ENCODE measurements at places on chromosomes 7 and 10.

DNA sequence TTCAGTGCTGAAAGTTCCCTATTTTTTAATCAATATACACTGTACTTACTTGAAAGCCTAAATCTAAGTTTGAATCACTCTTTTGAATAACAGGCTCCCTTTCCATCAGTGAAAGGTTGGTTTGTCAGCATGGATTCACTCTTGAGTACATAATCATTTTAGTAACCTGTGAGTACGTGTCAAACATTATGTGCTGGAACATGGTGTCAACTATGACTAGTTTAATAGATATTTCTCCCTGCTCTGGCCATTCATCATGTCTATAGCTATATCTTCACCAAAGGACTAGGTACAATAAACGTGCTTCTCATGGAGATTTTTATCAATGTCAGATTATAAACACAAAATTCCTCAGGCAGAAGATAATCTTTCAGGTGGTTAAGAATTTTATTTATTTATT, 61.7 kb upstream of the MDFIC start:
- DNase-seq, result no peak

- peak; percentile 6 for DNase-seq
Measured at GRCh38 chr7:145848691-145849090, 267.9 kb upstream of the CNTNAP2 start.

DNA sequence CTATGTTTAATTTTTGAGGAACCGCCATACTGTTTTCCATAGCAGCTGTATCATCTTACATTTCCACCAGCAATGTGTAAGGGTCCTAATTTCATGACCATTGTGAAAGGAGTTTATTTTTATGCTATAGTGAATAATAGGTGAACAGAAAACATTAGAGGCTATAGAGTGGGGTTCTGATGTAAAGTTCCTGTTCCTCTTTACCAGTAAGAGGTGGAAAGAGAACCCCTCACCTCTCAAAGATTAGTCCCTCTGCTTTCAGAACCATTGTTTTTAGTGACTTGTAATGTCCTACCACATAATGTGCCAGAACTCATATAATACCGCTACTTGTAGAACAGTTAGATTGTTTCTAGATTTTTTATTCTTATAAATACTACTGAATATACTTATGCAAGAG, 34.2 kb downstream of the SUFU start:
- DNase-seq, result no peak

- DNase-seq, result no peak
Measured at GRCh38 chr10:35415505-35415904, 79.2 kb downstream of the CCNY start.

DNA sequence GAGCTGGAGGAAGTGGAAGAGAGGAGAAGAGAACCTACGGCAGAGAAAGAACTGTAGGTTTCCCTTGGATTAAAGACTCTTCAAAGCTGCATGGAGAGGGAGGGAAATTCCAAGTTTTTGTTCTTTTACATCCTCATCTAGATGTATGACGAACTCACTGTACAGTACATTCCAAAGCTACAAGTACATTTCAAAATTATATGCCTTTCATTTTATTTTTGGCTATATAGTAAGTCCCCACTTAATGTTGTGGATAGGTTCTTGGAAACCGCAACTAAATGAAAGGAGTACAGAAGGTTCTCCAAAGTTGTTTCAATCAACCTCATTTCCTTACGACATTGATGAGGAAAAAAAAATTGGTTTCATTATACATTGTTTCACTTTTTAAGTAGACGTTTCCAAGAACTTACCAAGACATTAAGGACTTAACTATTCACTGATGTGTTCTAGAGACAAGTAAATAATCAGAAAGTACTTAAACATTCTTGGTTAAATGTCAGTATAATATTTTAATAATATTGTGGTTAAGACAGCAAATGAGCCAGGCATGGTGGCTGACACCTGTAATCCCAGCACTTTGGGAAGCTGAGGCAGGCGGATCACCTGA, 16.1 kb upstream of the JMJD1C start:
- peak; percentile 36 for DNase-seq

DNA sequence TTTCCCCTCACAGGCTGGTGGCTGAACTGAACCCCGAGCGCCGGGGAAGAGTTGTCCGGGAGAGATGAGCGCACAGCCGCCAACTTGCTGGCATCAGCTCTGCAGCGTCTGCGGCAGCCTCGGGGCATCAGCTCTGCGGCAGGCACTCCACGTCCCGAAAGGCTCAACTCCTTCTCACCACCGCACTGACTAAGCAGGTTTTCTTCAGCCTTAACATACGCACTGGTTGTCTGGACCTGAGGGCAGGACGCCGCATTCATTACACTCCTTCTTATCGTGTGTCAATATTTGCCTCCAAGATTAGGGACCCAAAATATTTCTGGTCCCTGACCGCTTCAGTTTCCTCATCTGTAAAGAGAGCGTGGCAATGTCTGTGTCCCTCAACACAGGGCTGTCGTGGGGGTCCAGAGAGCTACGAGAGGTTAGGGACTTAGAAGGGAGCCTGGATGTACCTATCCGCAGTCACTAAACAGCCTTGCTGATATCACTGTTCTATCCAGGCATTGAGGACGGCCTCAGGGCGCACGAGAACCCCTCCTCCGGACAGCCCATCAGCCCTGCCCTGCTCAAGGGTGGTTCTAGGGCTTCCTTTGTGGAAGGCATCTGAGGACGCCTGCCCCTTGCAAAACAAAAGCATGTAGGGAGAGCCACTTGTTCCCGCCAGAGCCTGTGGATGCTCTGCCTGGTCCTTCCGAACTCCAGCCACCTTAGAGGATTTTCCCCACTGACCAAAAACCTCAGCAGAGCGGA, 42.8 kb upstream of the FIGNL1 start:
- DNase-seq, result no peak

DNA sequence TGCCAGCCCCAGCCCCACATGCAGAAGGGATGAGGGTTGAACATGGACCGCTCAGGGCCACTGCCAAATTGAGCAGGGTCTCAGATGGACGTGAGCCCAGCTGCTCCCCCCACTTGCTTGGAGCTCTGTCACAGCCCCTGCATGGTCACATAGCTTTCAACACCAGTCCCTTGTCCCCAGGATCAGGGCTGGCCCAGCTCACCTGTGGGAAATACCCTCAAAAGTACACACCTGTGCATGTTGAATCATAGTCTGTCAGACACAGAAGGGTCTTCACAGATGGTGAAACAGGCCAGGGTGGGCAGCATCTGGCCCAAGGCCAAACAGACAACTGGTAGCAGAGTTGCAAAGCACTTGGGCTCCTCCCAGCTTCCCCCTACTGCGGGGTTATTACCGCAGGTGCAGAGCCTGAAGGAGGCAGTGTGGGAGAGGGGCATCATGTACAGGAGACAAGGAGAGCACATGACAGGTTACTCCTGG, 77.6 kb upstream of the UNC5B start:
- no peak for DNase-seq

- DNase-seq, result no peak
Measured at GRCh38 chr10:51768886-51769465, 69.6 kb upstream of the CSTF2T start.

- no peak for DNase-seq
Measured at GRCh38 chr7:36277249-36277542, 112.5 kb upstream of the ANLN start.

- DNase-seq, result no peak
Measured at GRCh38 chr10:11625019-11625735, 13.7 kb upstream of the USP6NL start.

DNA sequence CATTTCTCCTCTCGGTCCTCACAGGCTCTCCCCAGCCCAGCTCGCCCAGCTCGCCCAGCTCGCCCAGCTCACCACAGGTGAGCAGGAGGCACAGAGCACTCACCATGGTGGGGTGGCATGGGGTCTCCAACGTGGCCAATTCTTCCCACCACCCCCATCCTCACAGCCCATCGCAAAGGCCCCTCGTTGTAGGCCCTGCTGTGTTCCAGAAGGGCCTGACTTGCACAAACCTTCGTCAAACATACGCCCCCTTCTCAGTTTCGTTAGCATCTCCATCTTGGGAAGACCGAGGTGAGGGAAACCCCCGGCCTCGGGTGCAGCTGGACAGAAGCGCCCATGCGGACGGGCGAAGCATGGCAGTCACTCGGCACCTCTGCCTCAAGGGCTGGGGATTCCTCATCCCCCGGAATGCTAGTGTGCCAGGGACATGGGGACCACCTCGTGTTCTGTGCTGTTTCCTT, 304.6 kb downstream of the TNS3 start:
- no peak for DNase-seq

- no peak for DNase-seq
Measured at GRCh38 chr10:79496896-79497295, 15.4 kb upstream of the EIF5AL1 start.

DNA sequence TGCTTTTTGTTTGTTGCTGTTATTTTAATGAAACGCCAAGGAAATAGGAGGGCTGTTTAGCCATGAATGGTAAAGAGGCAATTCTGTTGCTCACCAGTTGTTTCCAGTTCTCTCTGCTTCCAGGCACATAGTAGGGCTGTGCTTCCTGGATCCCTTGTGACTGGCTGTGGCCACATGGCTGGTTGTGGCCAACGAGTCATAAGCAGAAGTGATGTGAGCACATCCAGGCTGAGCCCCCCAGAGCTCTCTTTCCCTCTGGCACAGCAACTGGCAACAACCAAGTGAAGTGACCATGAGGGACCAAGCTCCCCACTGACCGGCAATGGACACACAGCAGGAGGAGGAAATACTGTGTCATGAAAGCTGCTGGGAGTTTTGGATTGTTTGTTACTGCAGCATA, 10.3 kb downstream of the GRID1 start:
- no peak for DNase-seq

GRCh38 chr10:642186-642890, 47.1 kb downstream of the DIP2C start:
- DNase-seq, result no peak

DNA sequence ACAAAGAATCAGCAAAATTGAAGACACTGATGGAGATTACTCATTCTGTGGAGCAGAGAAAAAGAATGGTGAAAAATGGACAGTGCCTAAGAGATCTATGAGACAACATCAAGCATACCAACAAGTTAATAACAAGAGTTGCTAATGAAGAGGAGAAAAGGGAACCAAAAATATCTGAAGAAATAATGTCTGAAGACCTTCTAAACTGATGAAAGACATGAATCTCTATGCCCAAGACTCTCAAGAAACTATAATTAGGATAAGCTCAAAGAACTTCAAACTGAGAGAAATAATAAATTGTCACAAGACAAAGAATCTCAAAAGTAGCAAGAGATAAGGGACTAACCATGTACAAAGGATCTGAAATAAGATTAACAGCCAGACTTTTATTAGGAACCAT, 93.4 kb downstream of the ZNF33B start:
- DNase-seq, result no peak

- DNase-seq, result no peak
Measured at GRCh38 chr10:7046615-7047014, 364.2 kb downstream of the SFMBT2 start.

- DNase-seq, result no peak
Measured at GRCh38 chr10:124670849-124671248, 73.3 kb downstream of the FAM53B start.

- DNase-seq, result peak; percentile 31
Measured at GRCh38 chr7:117281562-117281961, 41.3 kb downstream of the WNT2 start.

DNA sequence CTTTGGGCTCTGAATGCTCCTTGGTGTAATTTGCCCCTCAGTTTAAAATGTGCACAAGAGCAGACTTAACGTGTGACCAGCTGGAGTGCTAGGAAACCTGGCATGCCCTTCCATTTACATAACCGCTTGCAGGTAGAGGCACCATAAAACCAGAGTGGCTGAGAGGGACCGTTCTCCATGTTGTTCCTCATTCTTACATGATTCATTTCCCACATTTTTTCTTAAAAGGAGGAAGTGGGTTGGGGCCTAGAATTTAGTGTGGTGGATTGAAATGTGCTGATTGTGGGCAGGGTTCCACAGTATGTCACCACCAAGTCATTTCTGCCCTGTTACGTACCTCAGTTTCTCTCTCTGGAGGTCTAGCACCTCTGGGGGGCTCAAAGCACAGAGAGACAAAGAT, 375.8 kb upstream of the VSTM2A start:
- no peak for DNase-seq

DNA sequence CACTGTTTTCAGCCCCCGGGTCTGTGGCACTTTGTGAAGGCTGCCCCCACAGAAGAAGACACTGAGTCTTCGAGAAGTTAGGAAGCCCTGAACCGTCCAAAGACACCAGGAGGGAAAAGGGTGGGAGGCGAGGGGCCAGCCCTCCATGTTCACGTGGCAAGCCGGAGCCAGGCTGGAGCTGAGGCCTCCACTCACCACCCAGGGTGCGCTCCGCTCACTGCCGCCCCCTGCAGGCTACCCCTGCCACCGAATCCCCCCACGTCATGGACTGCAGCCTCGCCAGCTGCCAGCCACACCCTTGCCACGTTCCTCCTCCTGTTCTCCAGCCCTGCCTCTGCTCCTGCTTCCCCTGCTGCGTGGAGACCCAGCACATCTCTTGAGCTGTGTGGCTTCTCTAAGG, 59.0 kb upstream of the EN2 start:
- no peak for DNase-seq

- DNase-seq, result peak; percentile 46
Measured at GRCh38 chr7:14754631-14755030, 147.9 kb downstream of the DGKB start.

Data from cardiac fibroblast (primary cell).